ENCODE measurements at places on chromosomes 4 and X.

DNA sequence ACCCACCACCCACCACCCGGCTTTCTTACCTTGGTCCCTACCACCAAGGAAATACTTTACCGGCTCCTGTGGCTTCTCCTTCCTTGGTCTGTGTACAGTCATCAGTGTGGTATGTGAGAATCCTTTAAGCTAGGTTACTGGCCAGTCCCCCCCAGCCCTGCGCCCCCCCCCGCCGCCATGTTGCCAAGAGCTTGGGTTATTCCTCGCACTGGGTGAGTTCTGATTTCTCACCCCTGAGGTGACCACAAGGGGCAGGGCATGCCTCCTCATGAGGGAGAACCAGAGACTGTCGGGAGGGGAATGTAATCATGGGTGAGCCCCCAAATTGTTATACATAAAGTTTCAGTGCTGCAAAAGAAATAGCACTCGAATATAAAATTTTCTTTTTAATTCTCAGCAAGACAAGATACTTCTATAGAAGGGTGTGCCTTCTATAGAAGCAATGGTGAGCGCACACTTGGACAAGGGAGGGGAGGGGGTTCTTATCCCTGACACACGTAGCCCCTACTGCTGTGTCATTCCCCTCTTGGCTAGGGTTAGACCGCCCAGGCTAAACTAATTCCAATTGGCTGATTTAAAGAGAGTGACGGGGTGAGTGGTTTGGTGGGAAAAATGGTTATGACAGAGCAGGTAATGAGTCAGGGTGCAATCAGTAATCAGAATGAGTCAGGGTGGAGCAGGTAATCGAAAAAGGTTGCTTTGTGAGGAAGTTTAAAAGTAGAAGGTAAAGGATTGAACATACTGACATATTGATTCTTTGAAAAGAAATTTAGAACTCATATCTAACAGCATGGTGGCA lies 133.2 kb downstream of the KDM6A start:
- DNase-seq: no peak

DNA sequence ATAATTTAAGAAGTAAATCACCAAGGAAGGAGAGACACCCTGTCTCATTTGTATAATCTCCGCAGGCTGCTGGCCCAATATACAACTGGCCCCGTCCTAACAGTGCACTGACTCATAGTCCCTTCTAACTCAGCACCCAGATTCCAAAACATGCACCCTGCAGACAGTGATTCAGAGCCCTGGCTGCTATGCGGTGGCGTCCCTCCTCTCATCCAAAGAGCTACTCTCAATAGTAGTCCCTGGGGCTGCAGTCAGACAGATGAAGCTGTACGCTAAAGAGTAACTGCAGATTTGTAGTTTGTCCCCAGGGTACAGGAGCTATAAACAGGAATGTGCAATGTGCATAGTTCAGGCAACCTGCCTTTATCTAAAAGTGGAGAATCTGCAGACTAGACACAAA lies 23.0 kb downstream of the GABRA3 start:
- DNase-seq: no peak

DNA sequence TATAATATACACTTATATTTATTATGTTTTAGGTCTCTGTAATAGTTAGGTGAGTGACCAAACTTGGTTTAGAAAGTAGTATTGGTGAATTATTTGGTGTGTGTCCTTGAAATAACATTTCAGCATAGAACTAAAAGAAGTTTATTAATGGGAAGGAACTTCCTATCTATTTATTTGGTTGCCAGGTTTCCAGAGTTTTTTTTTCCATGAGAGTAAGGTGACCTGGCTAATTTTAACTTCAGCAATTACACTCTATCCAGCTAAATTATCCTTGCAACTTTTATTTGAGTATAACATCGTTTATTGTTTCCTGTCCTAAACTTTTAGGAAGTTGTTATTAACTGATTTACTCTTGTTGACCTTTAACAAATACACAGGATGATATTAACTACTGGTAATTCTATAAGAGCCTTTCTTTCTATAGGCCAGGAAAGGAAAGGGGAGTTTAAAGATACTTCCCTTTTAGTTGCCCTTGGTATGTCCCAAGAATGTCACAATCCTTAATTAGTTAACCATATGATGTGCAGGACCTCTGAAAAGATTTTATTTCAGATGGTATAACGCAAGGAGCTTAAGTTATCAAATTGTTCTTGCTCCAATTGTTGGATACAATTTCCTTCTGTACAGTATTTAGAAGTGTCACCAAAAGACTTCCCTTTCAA lies 18.9 kb downstream of the PRDM8 start:
- DNase-seq: no peak

GRCh38 chr4:162349395-162349794 lies 185.6 kb upstream of the FSTL5 start:
- no peak for DNase-seq

DNA sequence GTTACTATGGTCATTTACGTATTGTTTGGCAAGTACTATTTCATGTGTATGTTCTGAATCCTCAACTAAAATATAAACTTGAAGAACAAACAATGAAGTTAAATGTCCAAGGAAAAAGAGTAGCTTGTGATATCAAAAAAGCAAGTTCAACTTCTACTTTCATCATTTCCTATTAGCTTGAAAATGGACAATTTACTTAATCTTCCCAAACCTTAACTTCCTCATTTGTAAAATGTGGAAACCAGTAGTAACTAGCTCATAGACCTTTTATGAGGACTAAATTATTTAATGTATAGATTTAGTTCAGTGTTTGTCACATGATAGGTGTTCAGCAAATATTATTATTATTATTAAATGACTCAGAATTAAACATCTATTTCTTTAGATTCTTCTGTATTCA lies 276.8 kb upstream of the TET2 start:
- no peak for DNase-seq

DNA sequence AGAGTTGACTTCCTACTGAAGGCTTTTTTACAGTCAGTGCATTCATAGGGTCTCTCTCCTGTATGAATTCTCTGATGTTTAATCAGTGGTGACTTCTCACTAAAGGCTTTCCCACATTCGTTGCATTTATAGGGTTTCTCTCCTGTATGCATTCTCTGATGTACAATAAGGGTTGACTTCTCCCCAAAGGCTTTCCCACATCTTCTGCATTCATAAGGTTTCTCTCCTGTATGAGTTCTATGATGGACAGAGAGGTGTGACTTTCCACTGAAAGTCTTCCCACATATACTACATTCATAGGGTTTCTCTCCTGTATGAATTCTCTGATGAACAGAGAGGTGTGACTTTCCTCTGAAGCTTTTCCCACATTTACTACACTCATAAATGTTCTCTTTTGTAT lies 45.2 kb downstream of the ZNF674 start:
- no peak for DNase-seq

DNA sequence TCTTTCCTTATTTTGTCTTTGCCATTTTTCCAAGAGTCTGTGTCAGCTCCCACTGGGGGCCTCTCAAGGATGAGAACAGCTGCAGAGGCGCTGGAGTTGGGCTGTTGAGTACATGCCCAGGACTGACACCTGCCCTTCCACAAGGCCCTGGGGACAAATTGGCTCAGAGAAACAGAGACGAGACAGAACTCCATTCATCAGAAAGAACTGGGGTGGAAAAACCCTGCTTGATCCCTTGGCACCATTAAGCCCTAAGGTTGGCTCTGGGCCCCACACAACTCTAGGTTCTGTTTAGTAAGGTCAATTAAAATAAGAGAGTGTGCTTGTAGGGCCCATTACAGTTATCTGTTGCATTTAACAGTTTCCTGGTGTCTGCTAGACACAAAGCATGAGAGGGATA lies 63.6 kb downstream of the DCX start:
- DNase-seq: no peak

- no peak for DNase-seq
Measured at GRCh38 chr4:46124773-46125413, 1.0 kb upstream of the GABRG1 start.

GRCh38 chr4:55910140-55910539 lies 38.6 kb upstream of the CEP135 start:
- no peak for DNase-seq

DNA sequence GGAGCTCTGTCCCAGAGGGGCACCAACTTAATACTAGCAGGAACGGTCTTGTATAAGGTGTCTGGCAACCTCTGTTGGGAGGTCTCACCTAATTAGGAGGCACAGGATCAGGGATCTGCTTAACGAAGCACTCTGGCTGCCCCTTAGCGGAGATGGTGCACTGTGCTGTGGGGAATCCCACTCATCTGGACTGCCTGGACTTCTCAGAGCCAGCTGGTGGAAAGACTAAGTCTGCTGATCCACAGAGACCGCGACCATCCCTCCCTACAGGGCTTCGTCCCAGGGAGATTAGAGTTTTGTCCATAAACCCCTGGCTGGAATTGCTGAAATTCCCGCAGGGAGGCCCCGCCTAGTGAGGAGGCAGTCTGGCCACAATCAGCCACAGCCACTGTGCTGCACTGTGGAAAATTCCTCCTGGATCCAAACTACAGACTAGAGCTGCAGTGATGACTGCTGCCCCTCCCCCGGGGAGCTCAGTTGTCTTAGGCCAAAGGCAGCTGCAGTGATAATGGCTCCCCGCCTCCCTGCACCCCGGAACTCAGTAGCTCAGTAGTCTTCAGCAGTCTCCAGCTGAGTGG lies 22.0 kb upstream of the ZCCHC4 start:
- DNase-seq: no peak

DNA sequence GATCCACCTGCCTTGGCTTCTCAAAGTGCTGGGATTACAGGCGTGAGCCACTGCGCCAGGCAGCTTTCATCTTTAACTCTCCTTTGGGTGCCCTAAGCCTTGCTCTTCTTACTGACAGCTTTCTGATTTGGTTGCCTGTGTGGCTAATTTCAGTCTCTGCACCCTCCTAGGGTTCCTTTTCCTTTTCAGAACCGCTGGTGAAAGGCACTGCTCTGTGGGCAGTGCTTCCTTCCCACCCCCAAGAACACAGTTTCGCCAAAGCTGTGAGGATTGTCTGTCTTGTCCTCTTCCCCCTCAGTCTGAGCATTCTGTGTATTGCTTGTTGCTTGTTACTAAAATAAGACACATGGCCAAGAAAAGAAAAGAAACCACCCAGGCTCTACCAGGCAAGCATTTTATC lies 101.4 kb upstream of the FRMPD3 start:
- no peak for DNase-seq

GRCh38 chr4:40502220-40502619 lies 127.4 kb downstream of the RBM47 start:
- no peak for DNase-seq

- DNase-seq: no peak
Measured at GRCh38 chr4:182671749-182672148, 245.4 kb downstream of the DCTD start.

DNA sequence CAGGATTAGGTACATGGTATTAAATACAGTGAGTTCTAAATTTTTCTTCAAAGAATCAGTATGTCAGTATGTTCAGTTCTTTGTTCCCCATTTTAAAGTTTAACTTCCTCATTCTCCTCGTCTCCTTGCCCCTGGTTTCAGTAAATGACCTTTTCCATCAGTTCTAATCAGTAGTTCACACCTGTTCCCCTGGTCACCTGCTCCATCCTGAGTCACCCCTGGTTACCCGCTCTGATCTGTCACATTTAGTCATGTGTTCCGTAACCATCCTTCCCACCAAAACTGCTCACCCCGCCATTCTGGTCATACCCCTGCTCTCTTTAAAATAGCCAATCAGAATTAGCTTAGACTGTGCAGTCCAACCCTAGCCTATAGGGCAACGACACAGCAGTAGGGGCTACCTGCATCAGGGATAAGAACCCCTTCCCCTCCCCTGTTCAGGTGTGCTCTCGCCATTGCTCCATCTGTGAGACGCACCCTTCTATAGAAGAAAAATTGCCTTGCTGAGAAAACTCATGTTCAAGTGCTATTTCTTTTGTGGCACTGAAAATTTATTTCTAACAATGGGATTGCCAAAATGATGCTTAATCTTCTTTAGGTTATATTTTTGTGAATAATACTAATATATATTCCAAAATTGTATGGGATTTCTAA lies 181.3 kb downstream of the OR13H1 start:
- no peak for DNase-seq

DNA sequence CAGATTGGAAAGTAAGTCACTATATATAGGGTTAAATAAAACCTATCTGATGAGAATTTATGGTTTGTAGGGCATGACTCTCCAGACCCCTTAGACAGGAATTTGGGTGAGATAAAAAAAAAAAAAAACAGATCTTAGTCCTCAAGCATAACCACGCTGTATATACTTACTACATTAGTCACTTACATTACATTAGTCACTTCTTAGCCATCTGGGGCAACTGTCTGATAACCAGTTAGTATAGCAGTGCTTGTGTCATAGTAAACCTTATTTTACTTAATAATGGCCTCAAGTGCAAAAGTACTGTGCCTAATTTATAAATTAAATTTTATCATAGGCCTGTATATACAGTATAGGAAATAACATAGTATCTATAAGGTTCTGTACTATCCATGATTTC lies 60.2 kb upstream of the RPS6KA6 start:
- DNase-seq: no peak
